ENCODE measurements at places on chromosomes 12 and 14. TPM values are rescaled to one million over a fixed set of nuclear protein-coding genes. Genes with fewer than 3 reads are reported as not detected.

TCL1A gene
- total RNA-seq, result not detected

DNA sequence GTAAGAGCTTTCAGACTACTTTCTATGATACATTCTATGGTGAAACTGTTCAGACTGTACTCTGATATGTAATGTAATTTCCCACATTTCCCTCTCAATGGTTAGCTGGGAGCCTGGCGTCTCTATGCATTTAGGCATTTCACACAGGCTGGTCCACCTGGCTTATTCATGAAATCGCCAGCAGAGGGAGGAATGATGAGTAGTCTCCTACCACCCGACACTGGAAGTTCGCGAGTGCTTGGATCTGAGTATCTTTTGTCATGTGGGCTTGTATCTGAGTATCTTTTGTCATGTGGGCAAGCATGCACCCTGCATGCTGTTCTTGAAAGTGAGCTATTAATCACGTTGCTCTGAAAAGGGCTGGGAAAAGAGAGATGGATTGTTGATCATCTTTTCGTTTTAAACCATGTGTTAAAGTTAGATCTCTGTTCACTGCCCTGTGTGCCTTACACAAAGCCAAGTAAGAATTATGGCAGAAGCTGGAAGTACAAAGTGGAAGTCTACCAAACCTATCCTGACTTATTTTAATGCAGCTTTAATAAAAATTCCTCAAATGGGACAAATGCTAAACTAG lies 235.0 kb downstream of the ATP23 start:
- peak; percentile 14 for DNase-seq

SFSWAP gene
- 33.1 TPM for total RNA-seq

- no peak for DNase-seq
Observed at GRCh38 chr14:52399921-52400595, 85.9 kb downstream of the PTGER2 start.

- no peak for DNase-seq
Observed at GRCh38 chr12:19916974-19917373, 451.4 kb upstream of the PDE3A start.

GRCh38 chr12:89992668-89993451 lies 284.2 kb upstream of the ATP2B1 start:
- DNase-seq, result no peak

GRCh38 chr12:58029260-58029659 lies 87.9 kb downstream of the ATP23 start:
- no peak for DNase-seq

- peak; percentile 10 for DNase-seq
Observed at GRCh38 chr12:85424581-85425348, 144.7 kb downstream of the ALX1 start.

TSPAN11 gene
- 31.1 TPM for total RNA-seq

ALDH1L2 gene
- total RNA-seq, result 1.6 TPM

DNA sequence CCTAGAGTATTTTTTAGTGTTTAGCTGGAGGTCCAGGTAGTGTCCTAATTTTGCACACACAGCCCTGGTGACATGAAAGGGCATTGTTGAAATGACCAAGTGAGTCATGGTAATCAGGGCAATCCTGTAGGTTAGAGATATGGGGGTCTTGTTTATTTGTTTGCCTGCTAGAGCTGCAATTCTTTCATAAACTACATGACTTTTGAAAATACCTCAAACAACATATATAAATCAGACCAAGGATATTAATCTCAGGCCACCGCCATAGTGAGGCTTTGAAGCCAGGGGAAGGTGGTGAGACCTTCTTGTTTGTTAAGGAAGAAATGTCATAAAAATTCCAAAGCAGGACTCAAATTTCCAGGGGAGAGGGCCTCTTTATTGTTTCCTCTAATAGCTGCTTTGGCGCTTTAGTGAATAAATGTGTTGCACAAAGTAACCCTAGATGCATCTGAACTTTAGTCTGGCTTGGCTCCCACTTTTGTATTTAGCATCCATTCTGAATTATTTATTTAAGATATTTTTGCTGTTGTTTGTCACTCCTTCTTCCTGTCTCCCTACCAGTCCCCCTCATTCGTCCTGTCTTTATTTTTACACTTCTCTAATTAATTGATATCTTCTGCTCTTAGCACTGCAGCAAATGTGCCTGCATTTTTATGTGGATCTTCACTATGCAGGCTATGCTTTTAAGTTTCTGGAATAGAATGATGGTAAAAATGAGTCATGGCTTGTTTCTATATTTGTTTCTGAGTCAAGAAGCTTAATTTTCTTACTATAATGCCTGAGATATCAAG lies 430.3 kb downstream of the RAD51B start:
- no peak for DNase-seq
